Left ventricle myocardium superior (tissue), 1 donor: ENCODE measurements at places on chromosomes 13 and 19. TPM values are rescaled to one million over a fixed set of nuclear protein-coding genes. Genes with fewer than 3 reads are reported as not detected.

Gene ZNF135
- 4.1 TPM for total RNA-seq

Gene RFC3
- 5.5 TPM for total RNA-seq

Gene CDADC1
- total RNA-seq, result 10.4 TPM

Gene ARID3A
- total RNA-seq, result 5.7 TPM

Gene CABP5
- total RNA-seq, result not detected

Gene SSC5D
- 2.7 TPM for total RNA-seq

Gene NTN5
- not detected for total RNA-seq

Gene SLC1A5
- total RNA-seq, result 6.9 TPM

Gene ZNF93
- total RNA-seq, result 2.0 TPM

Gene KL
- total RNA-seq, result 2.1 TPM

Gene SYT3
- 0.15 TPM for total RNA-seq

Gene CLEC17A
- not detected for total RNA-seq

Gene ZNF439
- 3.7 TPM for total RNA-seq

Gene RETN
- total RNA-seq, result not detected

Gene HSPB6
- 676 TPM for total RNA-seq

Gene FGF9
- total RNA-seq, result 12.1 TPM

Gene RPS5
- total RNA-seq, result 483 TPM

Gene FKRP
- total RNA-seq, result 15.3 TPM

Gene GRIN2D
- 0.17 TPM for total RNA-seq

Gene PROZ
- total RNA-seq, result not detected

Gene SYNGR4
- not detected for total RNA-seq

Gene GPX4
- total RNA-seq, result 337 TPM

Gene LILRA5
- 1.2 TPM for total RNA-seq

Gene PGLYRP2
- not detected for total RNA-seq

Gene LAIR1
- 5.9 TPM for total RNA-seq

Gene C19orf73
- 1.2 TPM for total RNA-seq

Gene PCDH17
- total RNA-seq, result 2.9 TPM

Gene PLIN4
- 235 TPM for total RNA-seq

Gene PSG7
- not detected for total RNA-seq

Gene BABAM1
- total RNA-seq, result 82.0 TPM

Gene ZNF699
- total RNA-seq, result 2.7 TPM

Gene ZNF700
- 4.0 TPM for total RNA-seq
